Activated T-helper 1 cell treated with anti-CD3 and anti-CD28 coated beads, Interleukin-12 subunit alpha, Interleukin-12 subunit beta, Interleukin-2, Interleukin-4 antibody, amounts not matched to agents 30 ng/mL and 10 ng/mL and 1 ng/mL, durations not matched to agents 14 hours and 24 hours and 36 hours (primary cell): ENCODE measurements at places on chromosomes 2 and 18.

GRCh38 chr18:57445488-57446319, 10.5 kb downstream of the ONECUT2 start:
- DNase-seq = no peak

GRCh38 chr2:28633746-28634145, 117.9 kb upstream of the PPP1CB start:
- DNase-seq = no peak

DNA sequence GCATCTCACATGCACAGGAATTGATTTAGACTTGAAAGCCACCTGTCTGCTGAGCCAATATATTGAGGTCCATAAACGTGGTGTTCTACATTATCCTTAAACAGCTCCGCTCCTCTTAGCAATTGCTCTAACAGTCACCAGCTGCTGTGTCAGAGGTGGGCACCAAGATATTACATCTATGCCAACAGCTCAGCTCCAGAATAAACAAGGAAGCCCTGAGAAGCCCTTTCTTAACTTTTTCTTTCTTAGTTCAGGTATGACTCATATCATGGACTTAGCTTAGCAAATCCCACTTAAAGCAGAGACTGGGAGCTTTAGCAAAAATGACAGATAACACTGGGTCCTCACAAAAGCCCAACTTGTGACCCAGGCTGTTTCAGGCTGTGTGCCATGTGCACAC, 436.6 kb downstream of the IRS1 start:
- DNase-seq = no peak

GRCh38 chr2:236177604-236177966, 9.4 kb upstream of the GBX2 start:
- DNase-seq = no peak

DNA sequence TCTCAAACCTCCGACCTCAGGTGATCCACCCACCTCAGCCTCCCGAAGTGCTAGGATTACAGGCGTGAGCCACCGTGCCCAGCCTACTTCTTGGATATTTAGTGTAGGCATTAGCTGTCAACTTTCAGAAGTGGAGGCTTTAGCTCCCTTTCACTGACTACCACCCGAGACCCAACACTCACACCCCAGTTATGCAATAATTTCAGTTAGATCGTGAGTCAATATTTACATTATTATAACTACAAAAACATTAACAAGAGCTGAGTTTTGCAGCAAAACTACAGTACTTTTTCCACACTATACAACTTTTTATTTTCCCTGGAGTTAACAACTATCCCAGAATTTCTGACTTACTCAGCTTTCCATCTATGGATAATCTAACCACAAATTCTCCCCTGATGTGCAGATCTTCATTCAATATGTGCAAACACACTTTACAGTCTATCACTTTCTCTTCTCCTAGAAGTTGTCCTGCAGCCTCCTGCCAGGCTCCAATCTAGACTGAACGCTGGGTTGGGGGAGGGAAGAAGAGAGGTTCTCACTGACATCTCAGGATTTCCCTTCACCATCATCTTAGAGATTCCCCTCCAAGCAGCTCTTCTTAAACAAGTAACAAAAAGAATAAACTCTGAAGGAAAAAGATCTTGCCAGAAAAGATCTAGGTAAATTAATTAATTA, 10.1 kb downstream of the TBC1D8 start:
- no peak for DNase-seq

GRCh38 chr2:152715854-152716428, 1.3 kb downstream of the PRPF40A start:
- no peak for DNase-seq

- DNase-seq = no peak
Observed at GRCh38 chr2:128282246-128282975, 36.3 kb downstream of the HS6ST1 start.

GRCh38 chr2:159521272-159521671, 95.1 kb downstream of the BAZ2B start:
- no peak for DNase-seq

DNA sequence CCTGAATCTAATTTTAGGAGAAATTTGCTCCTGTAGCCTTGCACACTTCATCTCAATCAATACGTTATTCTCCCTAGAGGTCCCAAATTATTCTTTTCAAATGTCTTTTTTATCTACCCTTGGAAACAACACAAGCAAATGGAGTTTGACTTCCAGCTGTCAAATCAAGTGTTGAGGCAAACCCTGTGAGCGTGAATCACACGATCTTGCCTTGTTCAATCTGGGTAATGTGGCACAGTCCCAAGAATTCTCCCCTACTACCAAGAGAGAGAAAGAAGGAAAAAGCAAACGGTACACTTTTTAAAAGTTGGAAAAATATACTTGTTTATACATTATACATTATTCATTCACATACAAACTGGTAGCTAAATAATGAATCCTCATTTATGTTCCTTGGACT, 2035.3 kb upstream of the CELF4 start:
- no peak for DNase-seq

DNA sequence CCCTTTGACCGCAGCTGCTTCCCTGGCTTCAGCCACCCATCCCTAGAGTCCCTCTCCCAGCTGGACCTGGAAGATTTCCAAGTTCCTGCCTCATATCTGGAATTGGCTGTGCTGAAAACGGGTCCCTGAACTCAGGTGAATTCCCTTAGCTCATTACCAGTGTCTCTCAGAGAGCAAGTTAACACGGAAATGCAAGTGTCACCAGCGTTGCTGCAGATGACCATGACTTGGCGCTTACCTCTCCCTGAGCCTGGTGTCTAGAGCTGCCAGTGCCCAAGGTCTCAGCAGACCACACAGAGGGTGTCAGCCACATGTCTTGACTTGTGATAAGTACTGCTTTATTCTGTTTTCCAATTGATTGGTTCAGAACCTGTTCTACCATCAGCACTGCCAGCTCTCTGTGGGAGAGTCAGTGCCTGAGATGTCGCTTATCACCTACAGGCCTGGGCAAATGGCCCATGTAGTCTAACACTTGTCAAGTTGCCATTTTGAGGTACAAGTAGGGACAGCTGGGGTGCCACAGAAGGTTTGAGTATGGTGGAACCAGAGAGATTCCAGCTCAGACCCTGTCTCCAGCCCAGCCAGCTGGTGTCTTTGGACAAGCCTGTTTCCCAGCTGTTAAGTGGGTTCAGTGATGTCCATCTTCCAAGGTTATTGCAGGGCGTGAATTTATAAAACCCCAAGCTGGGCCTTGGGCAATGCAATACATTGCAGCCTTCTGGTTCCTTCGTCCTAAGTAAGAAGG, 48.7 kb downstream of the LYPD1 start:
- no peak for DNase-seq

DNA sequence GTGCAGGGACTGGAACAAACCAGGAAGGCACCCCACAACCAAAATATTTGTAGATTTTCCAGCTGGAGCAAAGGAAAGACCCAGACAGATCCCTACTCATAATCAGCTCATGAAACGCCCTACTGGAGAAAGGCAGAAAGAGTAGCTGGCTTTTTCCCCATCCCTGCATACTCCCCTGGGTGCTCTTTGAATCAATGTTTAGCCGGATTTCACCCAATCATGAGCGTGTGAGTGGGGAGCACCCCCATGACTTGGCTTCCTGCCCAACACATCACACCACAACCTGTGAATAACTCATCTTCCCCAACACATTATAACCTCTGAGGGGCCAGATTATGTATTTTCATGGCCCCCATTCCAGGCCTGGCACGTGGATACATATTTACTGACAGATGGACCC, 35.1 kb upstream of the SLC14A1 start:
- no peak for DNase-seq

- DNase-seq = no peak
Observed at GRCh38 chr2:58629545-58630119, 388.5 kb upstream of the FANCL start.

- no peak for DNase-seq
Observed at GRCh38 chr2:120635146-120635545, 100.5 kb upstream of the GLI2 start.

DNA sequence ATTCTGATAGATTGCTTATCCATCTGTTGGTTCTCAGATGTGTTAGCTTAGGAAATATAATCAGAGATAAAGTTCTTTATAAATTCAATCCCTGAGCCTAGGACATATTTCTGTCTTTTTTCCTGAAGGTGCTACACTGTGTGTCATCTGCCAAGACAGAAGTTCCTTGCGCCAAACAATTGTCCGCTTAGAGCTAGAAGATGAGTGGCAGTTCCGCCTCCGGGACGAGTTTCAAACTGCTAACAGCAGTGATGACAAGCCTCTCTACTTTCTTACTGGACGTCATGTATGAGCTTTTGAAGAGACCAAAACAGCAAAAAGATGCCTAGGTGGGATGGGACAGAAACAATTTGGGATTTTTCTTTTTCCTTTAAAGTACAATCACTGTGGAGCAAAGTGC, 78.0 kb downstream of the ESCO1 start:
- no peak for DNase-seq

DNA sequence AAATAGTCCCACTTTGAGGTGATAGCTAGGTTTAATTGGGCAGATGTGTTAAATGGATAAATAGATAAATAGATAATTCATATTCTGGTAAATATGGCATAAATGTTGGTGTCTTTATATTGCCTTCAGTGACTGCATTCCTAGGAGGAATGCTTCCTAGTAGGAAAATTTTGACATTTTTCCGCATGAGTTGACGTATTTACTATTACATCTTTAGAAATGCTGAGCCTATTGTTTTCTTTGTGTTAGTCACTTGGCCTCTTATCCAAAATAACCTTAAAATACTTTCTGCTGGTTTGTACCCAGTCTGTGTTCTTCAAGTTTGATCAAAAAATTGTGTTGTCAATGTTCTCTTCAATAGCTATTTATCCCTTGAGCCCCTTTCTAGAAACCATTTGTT, 495.6 kb upstream of the ZEB2 start:
- DNase-seq = no peak

DNA sequence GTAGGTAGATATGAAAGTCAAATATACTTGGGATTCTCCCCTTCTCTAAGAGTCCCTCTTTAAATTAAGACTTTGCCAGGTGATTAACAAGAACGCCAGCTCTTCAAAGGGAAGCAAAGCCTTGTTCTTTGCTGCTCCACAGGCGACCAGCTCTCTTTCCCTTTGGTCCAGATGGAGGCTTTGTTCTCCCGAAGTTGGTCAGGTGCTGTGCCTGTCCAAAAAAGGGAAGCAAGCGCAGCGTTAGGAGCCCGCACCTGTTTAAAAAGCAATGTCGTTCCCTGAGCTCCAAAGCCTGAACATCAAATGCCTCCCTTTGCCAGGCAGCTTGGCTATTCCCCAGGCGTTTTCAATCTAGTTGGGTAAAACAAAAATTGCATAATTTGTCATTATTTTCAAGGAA, 1913.1 kb upstream of the PIK3C3 start:
- no peak for DNase-seq

DNA sequence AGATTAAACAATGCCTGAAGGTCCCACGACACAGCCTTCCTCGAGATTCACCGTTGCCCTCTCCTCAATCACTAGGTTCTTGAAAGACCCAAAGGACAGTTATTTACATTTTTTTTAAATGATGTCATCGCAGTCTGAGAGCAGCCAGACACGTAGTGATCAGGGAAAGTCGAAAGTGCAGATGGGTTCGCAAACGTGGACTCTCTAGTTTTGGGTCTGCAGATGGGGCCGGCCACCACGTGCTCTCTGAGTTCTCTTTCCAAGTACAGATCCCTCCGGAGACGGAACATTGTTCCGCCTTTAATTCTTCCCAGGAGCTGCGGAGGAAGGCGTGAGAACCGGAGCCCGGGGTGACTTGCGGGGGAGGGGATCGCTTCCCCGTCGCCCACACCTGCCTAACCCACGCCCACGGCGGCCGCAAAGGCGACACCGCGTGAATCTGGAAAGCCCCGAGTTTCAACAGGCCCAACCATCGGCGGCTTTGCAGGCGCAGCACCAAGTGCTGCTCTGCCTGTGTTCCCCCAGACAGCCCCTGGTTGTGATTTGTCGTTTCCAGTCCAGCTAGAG, 54.3 kb downstream of the PKDCC start:
- DNase-seq = peak; percentile 92

GRCh38 chr2:103361712-103362111, 599.9 kb downstream of the TMEM182 start:
- DNase-seq = no peak

DNA sequence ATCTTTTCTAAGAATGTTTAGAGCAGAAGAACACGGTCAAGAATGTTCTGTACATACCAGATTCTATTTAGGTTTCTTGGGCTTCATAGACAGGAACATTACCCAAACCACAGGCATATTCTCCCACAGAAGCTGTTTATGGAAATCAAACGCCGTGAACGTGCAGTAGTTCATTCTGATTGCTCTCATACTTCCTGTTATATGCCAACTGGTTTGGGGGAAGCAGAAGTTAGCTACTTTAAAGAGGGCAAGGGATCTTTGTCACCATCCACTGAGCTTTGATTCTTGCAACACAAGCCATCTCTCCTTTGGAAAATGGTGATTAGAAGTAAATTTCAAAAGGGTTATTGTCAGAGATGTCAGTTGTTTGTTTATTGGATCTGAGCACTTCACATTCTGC, 182.2 kb upstream of the NRP2 start:
- DNase-seq = no peak

DNA sequence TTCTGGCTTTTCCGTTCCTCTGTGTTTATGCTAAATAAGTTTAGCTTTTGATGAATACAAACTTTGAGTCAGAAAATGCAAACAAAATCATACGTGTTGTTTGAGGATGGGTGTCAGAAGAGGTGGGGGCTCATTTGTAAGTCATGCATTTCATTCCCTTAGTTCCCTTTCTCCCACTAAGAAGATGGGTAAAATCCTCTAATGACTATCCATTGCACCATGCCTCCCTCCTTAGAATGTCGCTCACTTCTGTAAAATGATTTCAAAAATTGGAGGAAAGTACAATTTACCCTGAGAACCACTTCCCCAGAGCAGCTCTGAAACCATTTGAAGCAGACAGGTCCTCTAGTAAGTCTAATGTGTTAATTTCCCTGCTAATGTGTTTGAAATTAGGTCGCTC, 629.6 kb upstream of the VRK2 start:
- DNase-seq = no peak

DNA sequence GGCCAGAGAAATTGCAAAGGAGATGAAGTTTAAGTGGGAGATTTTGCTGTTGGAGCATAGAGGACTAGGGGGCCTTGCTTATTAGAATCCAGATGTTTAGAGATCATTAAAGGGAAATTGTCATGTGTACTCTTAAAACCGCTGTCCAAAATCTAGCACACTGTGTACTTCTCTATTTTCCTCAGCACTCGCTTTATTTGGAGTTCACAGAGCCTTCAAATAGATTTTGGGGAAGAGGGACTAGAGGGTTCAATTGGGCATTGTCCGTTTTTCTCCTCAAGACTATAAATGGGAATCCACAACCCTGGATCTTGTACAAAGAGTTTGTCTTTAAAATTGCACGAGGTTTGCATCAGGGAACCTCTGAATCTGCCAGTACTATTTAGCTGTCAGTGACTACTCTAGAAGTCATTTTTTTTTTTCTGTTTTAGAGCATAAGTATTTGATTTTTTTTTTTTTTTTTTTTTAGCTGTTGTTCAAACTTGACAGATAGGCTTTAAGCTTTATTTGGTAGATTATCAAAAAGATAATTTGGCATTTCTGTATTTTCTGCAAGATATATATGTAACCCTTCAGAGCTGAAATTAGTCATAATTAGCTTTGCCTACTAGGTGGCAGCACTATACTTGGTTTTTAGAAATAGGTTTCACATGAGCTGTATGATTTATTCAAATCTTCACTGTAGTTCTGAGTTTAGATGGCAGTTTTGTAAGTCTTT, 14.2 kb downstream of the PMS1 start:
- no peak for DNase-seq

GRCh38 chr2:128277961-128278681, 40.5 kb downstream of the HS6ST1 start:
- no peak for DNase-seq
